ENCODE measurements at places on chromosomes 12 and 14.

DNA sequence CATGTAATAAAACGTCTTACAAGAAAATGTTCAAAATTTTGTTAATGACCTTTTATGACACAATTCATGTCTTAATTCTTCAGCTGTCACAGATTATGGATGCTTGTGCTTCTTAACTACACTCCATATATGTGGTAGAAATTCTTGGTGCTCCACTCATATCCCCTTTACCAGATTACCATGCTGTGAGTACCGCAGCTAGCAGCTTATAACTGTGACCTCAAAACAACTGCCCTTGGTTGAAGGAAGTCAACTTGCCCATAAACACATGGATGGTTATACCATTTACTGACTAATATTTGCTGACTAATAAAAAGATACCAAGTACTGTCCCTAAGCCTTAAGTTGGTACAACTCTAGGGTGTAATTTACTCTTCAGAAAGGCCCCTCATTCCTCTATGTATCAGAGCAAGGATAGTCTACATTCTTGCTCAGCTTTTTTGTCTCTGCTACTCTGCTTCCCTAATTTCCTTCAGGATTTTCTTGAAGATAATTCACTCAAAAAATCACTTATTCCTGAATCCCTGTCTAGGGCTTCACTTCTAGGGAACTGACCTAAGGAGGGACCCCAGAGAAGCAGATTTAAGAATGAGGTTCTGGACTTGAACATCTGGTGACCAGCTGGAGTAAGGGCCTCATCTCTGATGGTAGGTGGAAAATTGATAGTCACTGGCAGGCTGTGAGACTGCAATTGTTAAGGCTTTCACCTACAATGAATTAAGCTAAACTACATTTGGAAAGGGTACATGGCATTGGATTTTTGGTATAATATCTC, 152.3 kb downstream of the SLC6A15 start:
- no peak for DNase-seq

DNA sequence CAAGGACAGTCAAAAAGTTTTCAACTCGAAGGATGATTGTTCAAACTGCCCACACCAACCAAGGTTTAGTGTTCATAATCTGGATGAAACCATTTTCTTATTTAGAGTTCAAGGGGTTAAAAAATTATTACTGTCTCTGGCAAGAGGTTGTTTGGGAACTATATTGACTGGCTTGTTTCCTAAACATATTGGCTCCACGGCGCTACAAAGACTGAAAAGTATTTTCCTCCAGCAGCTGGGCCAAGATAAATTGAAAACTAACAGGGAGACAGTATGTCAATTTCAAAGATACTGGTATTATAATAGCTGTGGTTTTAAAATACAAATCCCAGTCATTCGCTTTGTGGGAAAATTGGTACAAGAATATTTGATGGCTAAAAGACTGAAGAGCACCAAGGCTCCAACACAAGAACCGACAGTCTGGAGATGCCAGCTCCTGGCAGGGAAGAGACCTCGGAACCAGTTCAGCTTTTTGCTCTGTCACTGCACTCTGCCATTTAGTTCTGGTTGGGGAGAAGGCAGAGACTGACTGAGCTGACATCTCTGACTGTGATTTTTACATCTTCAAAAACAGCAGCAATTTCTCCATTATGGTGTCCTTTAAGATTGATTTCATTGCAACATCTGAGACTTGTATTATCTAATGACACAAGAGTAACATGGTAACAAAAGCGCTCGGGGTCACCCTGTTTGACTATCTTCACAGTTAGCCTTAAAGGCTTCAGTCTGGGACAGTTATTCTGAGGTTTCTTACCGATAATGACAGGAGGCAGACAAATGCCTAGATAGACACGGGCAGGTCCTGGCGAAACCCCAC, 62.0 kb downstream of the ST8SIA1 start:
- no peak for DNase-seq

GRCh38 chr14:23895053-23895419, 58.5 kb upstream of the DHRS4 start:
- no peak for DNase-seq

DNA sequence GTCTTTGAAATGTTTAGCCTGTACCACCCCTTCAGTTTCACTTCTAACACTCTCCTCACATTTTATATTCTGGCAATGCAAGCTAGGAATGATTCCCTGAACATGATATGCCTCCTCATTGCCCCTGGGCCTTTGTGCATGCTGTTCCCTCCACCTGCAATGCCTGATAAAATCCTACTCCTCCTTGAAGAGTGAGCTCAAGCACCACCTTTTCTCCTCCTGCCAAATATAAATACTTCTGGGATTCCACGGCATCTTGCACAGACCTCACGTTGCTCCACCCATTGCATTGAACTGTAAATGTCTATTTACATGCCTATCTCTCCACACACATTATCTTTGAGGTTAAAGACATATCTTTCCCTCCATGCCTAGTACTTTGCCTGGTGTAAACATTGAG, 21.1 kb downstream of the NKX2-1 start:
- DNase-seq = no peak

GRCh38 chr14:84885061-84885460, 644.9 kb upstream of the FLRT2 start:
- no peak for DNase-seq

GRCh38 chr12:18400186-18400585, 138.9 kb downstream of the PIK3C2G start:
- no peak for DNase-seq

DNA sequence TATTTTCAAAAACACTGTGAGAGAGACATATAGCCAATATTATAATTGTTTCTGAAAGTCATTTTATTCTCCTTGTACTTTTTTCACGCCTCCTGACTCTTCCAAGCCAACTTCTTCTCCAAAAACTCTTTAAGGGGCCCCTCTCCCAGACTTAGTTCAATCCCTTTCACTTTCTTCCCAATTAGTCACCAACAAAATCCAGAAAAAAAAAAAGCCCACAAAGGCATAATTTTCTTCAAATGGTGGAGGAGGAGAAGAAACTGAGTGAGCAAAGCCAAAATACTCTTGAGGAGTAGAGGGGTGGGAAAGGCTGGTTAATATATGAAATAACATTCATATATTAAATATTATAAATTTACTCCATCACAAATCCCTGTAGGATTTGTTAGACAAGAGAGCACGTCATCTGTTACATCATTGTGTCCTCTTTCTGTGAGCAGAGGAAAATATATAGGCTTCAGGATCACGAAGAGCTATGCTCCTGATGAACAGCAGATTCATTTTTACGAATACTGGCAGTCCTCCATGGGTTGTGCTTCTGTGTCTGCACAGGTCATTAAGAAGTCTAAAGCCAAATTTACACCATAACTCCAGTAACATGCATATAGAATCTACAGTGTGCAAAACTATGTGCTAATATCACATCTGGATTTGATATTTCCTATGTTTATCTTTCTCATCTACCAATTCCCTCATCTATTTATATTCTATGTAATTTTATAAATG, 25.9 kb upstream of the NID2 start:
- DNase-seq = no peak

GRCh38 chr12:18752280-18752920, 14.5 kb downstream of the CAPZA3 start:
- no peak for DNase-seq

GRCh38 chr14:31047503-31047902, 21.3 kb upstream of the STRN3 start:
- no peak for DNase-seq

DNA sequence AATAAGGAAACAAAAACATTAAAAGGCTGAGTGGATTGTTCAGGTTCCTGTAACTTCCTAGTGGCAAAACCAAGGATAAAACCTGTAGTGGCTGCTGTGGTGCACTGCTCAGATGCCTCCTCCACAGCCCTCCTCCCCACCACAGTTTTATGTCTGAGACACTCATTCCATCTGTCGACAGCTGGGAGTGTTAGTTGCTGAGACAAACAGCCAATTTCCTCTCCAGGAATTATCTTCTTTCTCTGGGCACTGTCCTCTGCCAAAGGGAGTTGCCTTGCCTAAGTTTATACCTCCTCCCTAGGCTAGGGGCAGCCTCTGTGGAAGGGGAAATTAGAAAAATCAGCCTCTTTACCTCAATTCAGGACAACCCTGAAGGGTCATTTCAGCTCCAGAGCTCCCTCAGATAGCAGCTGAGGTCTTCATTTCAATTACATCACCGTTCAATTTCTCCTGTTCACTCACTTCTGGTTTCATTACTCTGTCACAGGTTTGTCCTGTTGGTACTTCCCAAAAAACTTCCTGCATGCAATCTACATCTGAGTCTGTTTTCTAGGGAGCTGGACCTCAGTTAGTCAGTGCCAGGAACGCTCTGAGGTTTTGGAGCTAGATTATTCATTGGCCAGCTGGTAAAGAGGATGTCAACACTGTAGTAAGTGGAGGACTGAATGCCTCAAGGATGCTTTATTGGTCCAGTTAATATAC, 74.9 kb upstream of the ATP2B1 start:
- DNase-seq = no peak

- DNase-seq = no peak
Measured at GRCh38 chr12:62562846-62563245, 96.2 kb downstream of the MON2 start.

GRCh38 chr12:77813558-77813957, 17.1 kb upstream of the NAV3 start:
- DNase-seq = no peak

DNA sequence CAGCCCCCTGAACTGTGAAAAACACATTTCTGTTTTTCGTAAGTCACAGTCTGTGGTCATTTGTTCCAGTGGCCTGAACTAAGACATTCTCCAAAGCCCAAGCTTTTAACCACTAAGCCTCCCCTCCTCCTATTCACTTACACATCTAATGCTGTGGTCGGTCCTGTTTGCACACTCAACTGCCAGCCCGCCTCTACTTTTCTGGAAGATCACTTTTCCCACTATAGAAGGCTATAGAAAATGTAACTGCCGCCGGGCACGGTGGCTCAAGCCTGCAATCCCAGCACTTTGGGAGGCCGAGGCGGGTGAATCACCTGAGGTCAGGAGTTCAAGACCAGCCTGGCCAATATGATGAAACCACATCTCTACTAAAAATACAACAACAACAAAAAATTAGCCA, 524.7 kb upstream of the TMEM132C start:
- no peak for DNase-seq

- DNase-seq = no peak
Measured at GRCh38 chr12:63276537-63277365, 125.8 kb upstream of the AVPR1A start.

DNA sequence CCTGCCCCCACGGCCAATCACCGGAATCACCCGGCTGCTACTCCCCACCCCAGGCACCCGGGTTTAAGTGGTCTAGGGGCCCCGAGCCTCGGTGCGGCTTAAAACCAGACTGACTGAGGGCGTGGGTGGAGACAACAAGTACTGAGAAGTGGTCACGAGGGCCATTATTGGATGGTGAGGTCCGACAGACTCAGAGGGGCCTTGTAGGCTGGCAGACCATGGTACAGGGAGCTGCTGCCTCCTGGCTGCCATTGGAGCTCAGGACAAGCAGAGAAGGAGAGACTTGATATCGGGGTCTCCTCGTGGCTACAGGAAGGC, 54.1 kb downstream of the FBRSL1 start:
- no peak for DNase-seq

DNA sequence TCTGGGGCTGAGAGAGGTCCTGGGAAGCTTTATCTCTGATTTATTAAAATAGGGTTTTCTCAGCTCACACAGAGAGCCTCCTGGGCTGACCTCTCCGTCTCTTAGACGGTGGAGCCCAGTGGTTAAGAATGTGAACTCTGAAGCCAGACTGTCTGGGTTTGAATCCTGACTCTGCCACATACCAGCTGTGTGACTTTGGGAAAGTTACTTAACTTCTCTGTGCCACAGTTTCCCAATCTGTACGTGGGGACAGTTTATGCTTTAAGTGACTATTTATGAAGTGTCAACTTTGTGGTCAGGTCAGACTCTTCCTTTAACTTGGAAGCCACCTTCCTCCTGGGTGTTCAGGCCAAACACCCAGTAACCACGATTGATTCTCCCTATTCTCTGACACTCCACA, 290.9 kb downstream of the AACS start:
- no peak for DNase-seq

- no peak for DNase-seq
Measured at GRCh38 chr14:98513558-98513957, 758.4 kb downstream of the BCL11B start.

- DNase-seq = no peak
Measured at GRCh38 chr12:63410197-63410596, 258.1 kb downstream of the DPY19L2 start.

DNA sequence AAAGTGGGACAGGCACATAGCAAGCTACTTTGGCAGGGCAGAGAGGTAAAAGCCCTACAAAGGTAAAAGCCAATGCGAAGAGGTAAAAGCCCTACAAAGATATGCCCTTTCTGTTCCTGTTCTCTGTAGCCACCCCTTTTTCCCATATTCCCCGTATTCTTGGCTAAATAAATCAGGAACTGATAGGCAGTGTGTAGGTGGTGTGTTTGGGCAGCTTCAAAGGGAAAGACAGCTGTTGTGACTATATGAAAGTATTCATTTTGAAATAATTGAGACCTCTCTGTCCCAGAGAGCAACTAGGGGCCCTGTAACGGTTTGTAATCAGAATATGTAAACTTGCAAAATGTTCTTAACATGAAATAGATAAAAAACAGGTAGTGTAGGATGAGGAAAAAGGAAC, 11.3 kb upstream of the SLC41A2 start:
- DNase-seq = no peak

DNA sequence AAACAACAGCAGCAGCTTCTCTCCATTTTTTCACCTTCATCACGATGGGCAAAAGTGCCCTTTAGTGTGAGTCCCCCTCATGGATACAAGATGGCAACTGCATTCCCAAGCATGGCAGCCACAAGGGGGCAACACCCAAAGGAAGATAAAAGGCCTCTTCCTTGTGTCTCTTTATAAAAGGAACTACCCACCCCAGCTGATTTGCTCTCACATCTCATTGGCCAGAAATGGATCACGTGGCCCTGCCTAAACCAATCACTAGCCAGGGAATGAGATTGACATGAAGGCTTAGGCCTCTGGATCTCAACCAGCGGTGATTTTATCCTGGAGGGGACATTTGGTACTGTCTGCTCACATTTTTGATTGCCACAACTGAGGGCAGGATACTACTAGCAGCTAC, 21.9 kb upstream of the IFT81 start:
- DNase-seq = no peak

DNA sequence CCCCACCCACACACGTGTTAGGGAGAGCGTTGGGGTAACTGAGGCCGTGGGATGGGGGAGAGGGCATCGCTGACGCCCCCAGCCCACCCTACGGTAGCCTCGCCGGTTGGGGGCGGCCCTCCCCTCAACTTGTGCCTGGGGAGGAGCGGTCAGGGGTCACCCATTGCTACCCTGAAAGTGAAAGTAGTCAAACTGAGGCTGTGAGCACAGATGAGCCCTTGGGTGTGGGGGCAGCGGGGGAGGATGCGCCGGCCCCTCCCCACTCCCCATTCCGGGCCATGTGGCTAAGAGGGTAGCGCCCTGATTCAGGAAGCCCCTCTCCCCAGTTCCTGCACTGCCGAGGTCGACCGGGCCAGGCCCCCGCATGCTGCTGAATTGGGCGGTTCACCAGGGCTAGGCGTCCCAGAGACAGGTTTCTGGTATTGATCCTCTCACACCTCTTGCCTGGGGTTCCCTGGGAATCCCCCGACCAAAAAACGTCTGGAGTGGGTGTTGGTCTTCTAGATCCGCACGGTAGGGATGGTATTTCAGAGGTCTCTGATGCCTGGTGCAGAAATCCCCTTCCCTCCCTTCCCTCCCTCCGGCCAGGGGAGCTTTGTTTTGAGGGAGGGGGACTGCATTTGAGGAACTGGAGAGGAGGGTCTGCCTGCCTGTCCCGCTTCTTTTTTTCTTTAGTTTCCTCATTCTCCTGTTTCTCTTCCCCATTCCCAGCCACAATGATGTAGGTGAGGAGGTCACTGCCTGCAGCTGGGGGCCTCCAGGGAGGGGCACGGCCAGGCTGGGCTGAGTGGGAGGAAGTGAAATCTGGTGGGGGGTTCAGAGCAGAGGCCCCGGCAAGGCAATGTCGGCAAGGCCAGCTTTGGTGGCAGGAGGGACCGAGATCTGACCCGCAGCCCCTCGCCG, 1.0 kb downstream of the SH2B3 start:
- no peak for DNase-seq

All from stimulated activated CD8-positive, alpha-beta memory T cell treated with anti-CD3 and anti-CD28 coated beads, Interleukin-7, amount 100 ng/mL, for 24 hours (primary cell).